ENCODE measurements at places on chromosomes 7 and 10. TPM values are rescaled to one million over a fixed set of nuclear protein-coding genes. Genes with fewer than 3 reads are reported as not detected.

- peaks cover 15% of the 10 kb centered on the region for H3K4me1 ChIP-seq
- no peak for DNase-seq
- no peaks in the 10 kb centered on the region for H3K36me3 ChIP-seq
- H3K4me3 ChIP-seq, result no peak overlapping the region
- no peaks in the 10 kb centered on the region for H3K27me3 ChIP-seq
These were observed 4.4 kb downstream of the ZNF655 start for GRCh38 chr7:99562832-99563231.

The GSAP gene
- polyA plus RNA-seq, result 6.6 TPM

DNA sequence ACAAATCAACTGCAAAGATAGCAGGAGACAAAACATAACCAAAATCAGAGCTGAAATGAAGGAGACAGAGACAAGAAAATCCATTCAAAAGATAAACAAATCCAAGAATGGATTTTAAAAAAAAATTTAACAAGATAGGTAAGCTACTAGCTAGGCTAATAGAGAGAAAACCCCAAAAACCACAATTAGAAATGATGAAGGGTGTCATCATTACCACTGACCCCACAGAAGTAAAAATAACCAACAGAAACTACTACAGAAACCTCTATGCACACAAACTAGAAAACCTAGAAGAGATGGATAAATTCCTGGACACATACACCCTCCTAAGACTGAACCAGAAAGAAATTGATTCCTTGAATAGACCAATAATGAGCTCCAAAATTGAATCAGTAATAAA lies 117.6 kb downstream of the DNAJC1 start:
- H3K36me3 ChIP-seq, result no peaks in the 10 kb centered on the region
- H3K4me3 ChIP-seq, result no peak overlapping the region
- no peak overlapping the region for H3K27ac ChIP-seq
- H3K4me1 ChIP-seq, result peaks cover 21% of the 10 kb centered on the region
- H3K27me3 ChIP-seq, result no peaks in the 10 kb centered on the region

DNA sequence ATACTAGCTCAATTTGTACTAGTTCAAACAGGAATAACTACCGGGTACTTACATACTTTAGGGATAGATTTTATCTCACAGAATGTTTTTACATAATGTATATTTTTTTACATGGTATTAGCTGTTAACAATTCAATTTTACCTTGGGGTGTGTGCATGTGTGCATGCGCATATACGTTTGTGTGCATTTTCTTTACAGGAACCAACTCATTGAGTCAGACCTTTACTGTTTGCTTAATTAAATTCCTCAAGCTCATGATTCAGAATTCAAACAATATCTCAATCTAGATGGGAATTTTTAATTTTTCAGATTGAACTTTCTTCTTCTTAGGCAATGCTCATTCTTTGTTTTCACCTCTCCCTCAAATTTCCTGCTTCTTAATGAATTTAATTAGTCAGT lies 24.7 kb upstream of the WASL start:
- no peaks in the 10 kb centered on the region for H3K36me3 ChIP-seq
- H3K4me3 ChIP-seq, result no peak overlapping the region
- no peaks in the 10 kb centered on the region for H3K27me3 ChIP-seq

The CUZD1 gene
- polyA plus RNA-seq, result 3.8 TPM

- H3K4me1 ChIP-seq, result no peaks in the 10 kb centered on the region
- no peak for DNase-seq
- no peak overlapping the region for H3K4me3 ChIP-seq
- no peak overlapping the region for H3K27ac ChIP-seq
These were observed 499.7 kb upstream of the MKI67 start for GRCh38 chr10:128625926-128626325.

The CC2D2B gene
- not detected for polyA plus RNA-seq

The NKX2-3 gene
- polyA plus RNA-seq, result not detected

The CDH23 gene
- polyA plus RNA-seq, result 4.1 TPM

The GRM8 gene
- not detected for polyA plus RNA-seq

- H3K4me3 ChIP-seq, result no peak overlapping the region
- no peak overlapping the region for H3K27ac ChIP-seq
- H3K36me3 ChIP-seq, result no peaks in the 10 kb centered on the region
- DNase-seq, result no peak
These were observed 346.6 kb downstream of the IPMK start for GRCh38 chr10:57921140-57921539.

DNA sequence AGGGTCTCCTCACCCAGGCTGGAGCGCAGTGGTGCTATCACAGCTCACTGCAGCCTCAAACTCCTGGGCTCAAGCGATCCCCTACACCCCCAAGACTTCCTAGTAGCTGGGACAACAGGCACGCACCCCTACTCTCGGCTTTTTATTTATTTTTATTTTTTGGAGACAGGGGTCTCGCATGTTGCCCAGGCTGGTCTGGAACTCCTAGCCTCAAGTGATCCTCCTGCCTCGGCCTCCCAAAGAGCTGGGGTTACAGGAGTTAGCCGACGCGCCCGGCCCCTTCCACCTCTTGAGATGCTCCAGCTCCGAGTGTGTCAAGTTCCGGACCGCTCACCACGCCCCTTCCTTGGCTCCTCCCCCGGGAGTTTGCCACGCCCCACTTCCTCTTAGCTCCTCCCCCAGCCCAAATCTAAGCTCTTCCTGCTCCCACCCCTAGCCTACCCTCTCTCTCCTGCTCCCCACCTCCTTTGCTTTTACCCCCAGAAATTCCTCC lies 6.3 kb downstream of the NAT16 start:
- no peaks in the 10 kb centered on the region for H3K36me3 ChIP-seq
- no peak overlapping the region for H3K27ac ChIP-seq
- no peak overlapping the region for H3K4me3 ChIP-seq
- H3K27me3 ChIP-seq, result peaks cover 66% of the 10 kb centered on the region

- DNase-seq, result no peak
- H3K4me3 ChIP-seq, result no peak overlapping the region
- no peak overlapping the region for H3K27ac ChIP-seq
- peaks cover 40% of the 10 kb centered on the region for H3K4me1 ChIP-seq
These were observed 182.7 kb downstream of the FAM107B start for GRCh38 chr10:14592026-14592425.

GRCh38 chr10:11230498-11231167 lies 213.0 kb downstream of the CELF2 start:
- H3K4me1 ChIP-seq, result peaks cover 70% of the 10 kb centered on the region
- DNase-seq, result no peak
- H3K27ac ChIP-seq, result no peak overlapping the region

- H3K4me3 ChIP-seq, result no peak overlapping the region
- H3K27me3 ChIP-seq, result no peaks in the 10 kb centered on the region
- H3K36me3 ChIP-seq, result no peaks in the 10 kb centered on the region
- no peaks in the 10 kb centered on the region for H3K4me1 ChIP-seq
- no peak overlapping the region for H3K27ac ChIP-seq
These were observed 302.1 kb downstream of the CACNA2D1 start for GRCh38 chr7:82141427-82141826.

DNA sequence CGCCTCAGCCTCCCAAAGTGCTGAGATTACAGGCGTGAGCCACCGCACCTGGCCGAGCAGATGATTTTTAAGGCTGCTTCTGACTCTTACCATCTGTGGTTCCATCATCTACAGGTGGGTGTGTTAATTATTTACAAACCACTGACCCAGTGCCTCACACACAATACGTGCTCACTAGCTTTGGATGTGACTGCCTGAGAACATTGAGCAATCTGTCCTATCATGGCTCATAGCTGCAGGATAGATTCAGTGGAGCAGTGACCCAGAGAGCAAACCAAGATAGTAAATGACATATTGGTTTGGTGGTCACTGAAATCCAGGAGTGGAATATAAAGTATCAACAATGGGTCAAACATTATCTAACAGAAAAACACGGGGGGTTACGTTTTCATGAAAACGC lies 24.1 kb downstream of the GPAM start:
- DNase-seq, result no peak
- H3K4me3 ChIP-seq, result no peak overlapping the region
- H3K4me1 ChIP-seq, result no peaks in the 10 kb centered on the region

- no peak for DNase-seq
- H3K27ac ChIP-seq, result no peak overlapping the region
- H3K36me3 ChIP-seq, result no peaks in the 10 kb centered on the region
- no peaks in the 10 kb centered on the region for H3K27me3 ChIP-seq
- no peaks in the 10 kb centered on the region for H3K4me1 ChIP-seq
- H3K4me3 ChIP-seq, result no peak overlapping the region
These were observed 47.9 kb upstream of the ITPRID1 start for GRCh38 chr7:31466036-31466435.

The LDB1 gene
- 45.8 TPM for polyA plus RNA-seq

DNA sequence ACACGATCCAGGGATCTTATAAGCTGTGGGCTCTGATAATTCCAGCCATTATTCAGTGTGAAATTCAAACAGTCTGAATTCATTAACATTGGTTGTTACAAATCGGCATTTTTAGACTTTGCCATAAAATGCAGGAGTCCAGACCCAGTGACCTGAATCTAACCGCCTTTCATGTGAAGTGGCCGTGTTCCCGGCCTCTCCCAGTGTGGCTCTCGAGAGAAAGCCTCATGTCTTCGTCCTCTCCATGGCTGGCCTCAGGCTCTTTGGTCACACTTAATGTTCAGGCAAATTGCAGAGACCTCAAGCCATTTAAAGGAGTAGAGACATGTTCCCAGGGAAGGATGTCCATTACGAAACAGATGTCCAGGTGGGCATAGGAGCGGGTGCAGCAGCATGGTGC lies 59.3 kb downstream of the CTBP2 start:
- no peak for DNase-seq
- no peak overlapping the region for H3K4me3 ChIP-seq
- no peaks in the 10 kb centered on the region for H3K36me3 ChIP-seq
- no peaks in the 10 kb centered on the region for H3K27me3 ChIP-seq
- H3K4me1 ChIP-seq, result no peaks in the 10 kb centered on the region
- H3K27ac ChIP-seq, result no peak overlapping the region

GRCh38 chr7:94059746-94060145 lies 55.6 kb upstream of the BET1 start:
- no peak overlapping the region for H3K27ac ChIP-seq
- no peaks in the 10 kb centered on the region for H3K27me3 ChIP-seq
- H3K4me1 ChIP-seq, result no peaks in the 10 kb centered on the region
- H3K36me3 ChIP-seq, result no peaks in the 10 kb centered on the region
- no peak for DNase-seq

The MCM7 gene
- 29.5 TPM for polyA plus RNA-seq

The EPO gene
- polyA plus RNA-seq, result not detected

GRCh38 chr7:154753226-154753625 lies 249.7 kb downstream of the PAXIP1 start:
- no peak overlapping the region for H3K27ac ChIP-seq
- no peak for DNase-seq
- no peak overlapping the region for H3K4me3 ChIP-seq
- no peaks in the 10 kb centered on the region for H3K4me1 ChIP-seq

The SKIDA1 gene
- 0.38 TPM for polyA plus RNA-seq

The CABCOCO1 gene
- not detected for polyA plus RNA-seq

GRCh38 chr7:79241288-79242060 lies 212.0 kb downstream of the MAGI2 start:
- H3K27me3 ChIP-seq, result no peaks in the 10 kb centered on the region
- H3K4me1 ChIP-seq, result no peaks in the 10 kb centered on the region
- DNase-seq, result no peak
- no peak overlapping the region for H3K27ac ChIP-seq
- H3K36me3 ChIP-seq, result no peaks in the 10 kb centered on the region

The CD36 gene
- polyA plus RNA-seq, result 1.2 TPM

DNA sequence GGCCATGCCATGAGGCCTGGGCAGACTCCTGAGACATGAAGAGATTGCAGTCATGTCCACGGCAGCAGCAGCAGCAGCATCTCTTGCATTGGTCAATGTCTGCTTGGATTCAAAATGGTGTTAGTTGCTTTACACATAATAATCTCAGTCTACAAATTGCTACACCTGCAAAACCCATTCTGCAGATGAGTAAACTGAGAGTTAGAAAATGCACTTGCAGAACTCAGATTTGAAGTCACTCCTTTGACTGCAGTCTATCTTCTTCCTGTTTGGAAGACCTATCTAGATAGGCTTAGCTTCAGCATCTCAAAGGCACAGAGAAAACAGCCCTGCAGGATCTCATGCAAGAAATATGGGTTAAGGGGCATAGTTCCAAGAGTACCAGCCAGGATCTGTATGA lies 350.3 kb downstream of the TNS3 start:
- DNase-seq, result no peak
- H3K27ac ChIP-seq, result no peak overlapping the region
- H3K4me1 ChIP-seq, result no peaks in the 10 kb centered on the region
- H3K27me3 ChIP-seq, result no peaks in the 10 kb centered on the region
- no peaks in the 10 kb centered on the region for H3K36me3 ChIP-seq
- no peak overlapping the region for H3K4me3 ChIP-seq

DNA sequence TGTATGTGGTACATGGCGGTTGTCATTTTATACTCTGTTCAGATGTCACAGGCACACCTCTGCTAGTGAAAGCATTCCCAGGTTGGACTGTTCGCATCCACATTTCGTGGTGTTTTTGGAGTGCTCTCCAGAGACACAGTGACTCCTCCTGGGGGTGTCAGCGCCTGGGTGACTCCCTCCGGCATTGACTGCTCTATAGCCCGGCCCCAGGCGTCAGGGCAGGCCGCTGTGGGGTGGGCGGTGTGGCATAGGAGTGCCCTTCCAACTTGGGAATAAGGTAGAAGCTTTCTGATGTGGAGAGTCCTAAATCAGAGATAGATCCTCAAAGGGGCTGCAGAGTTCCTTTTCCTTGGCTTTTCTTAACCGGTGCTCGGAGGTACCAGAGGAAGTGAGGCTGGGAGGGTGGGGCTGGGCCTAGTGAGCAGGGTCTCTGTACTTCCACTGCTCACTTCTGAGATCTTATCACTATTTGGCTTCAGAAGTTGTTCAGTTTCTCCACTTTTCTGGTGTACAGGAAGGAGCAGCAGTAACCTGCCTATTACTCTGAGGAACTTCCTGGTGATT lies 32.3 kb downstream of the CCNY start:
- no peaks in the 10 kb centered on the region for H3K27me3 ChIP-seq
- no peaks in the 10 kb centered on the region for H3K4me1 ChIP-seq
- H3K27ac ChIP-seq, result peak overlapping the region; percentile 36
- H3K4me3 ChIP-seq, result no peak overlapping the region

DNA sequence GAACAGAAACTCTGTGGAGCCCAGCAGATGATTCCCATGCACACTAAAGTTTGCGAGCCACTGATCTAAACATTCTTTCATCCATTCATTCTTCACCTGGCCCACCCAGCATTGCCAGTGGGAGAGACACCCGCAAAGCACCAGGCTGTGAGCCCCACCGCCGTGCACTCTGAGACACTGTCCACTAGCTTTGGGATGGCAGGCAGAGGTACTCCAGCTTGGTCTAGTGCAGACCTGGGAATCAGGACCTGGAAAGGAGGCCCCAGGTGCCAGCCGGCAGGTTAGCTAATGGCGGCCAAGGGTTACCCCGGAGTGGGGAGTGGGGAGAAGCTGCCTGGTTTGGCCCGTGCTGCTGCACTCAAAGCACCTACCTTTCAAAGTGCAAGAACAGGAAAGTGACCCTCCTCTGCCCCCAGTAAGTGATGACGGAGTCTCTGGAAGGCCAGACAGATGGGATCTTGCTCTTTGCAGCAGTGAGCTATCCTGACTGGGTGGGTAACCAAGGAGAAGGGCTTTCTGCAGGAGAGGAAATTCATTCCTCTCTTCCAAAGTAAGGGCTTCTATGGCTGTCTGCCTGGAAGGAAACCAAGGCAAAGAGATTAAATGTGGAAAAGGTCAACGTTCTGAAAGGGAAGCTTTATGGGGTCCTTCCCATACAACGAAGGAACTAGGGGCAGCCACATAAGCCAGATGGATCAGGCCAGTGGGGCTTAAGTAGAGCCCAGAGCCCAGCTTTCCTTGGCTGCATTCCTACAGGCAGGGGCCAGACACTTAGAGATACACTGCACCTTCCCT lies 74.2 kb upstream of the LRRC4 start:
- H3K36me3 ChIP-seq, result no peaks in the 10 kb centered on the region
- no peak overlapping the region for H3K4me3 ChIP-seq
- H3K27me3 ChIP-seq, result no peaks in the 10 kb centered on the region
- H3K4me1 ChIP-seq, result peaks cover 47% of the 10 kb centered on the region
- no peak overlapping the region for H3K27ac ChIP-seq

- no peak for DNase-seq
- no peak overlapping the region for H3K4me3 ChIP-seq
- H3K4me1 ChIP-seq, result peaks cover 3% of the 10 kb centered on the region
- no peak overlapping the region for H3K27ac ChIP-seq
These were observed 3.1 kb upstream of the EPHB4 start for GRCh38 chr7:100830396-100830795.

All from naive thymus-derived CD4-positive, alpha-beta T cell (primary cell).